ENCODE measurements at places on chromosomes 12 and 14.
A peak's percentile ranks its signal among the peaks of the same experiment; 100 is the strongest.

- no peak for DNase-seq
These were observed at the start of gene KRT78 for GRCh38 chr12:52848661-52849255. Gene KRT78 (minus strand): TSS chr12:52848994. CDS start chr12:52848930, 64 bp downstream.

GRCh38 chr12:88251798-88252197 lies 109.7 kb downstream of the TMTC3 start:
- DNase-seq: no peak

DNA sequence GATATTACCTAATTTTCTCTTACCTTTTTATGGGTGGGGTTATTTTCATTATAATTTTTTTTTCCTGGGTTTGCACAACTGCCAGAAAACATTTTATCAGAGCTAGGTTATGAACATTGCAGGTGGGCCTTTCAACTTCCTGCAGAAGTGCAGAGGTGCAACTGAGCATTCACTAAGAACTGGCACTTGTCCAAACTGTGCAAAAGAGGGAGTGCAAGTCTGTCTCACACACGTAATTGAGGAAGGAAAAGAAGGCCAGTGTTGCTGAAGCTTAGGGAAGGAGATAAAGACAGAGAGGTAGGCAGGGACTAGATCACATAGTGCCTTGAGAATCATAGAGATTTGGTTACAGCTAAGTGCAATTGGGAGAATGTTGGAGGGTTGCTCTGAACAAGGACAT lies 14.1 kb upstream of the AMN1 start:
- no peak for DNase-seq

- DNase-seq: no peak
These were observed 30.5 kb upstream of the GPATCH2L start for GRCh38 chr14:76121089-76121748.

- DNase-seq: no peak
These were observed 16.4 kb downstream of the ZNF410 start for GRCh38 chr14:73903028-73903427.

- no peak for DNase-seq
These were observed 28.1 kb downstream of the TNFAIP2 start for GRCh38 chr14:103151270-103151945.

DNA sequence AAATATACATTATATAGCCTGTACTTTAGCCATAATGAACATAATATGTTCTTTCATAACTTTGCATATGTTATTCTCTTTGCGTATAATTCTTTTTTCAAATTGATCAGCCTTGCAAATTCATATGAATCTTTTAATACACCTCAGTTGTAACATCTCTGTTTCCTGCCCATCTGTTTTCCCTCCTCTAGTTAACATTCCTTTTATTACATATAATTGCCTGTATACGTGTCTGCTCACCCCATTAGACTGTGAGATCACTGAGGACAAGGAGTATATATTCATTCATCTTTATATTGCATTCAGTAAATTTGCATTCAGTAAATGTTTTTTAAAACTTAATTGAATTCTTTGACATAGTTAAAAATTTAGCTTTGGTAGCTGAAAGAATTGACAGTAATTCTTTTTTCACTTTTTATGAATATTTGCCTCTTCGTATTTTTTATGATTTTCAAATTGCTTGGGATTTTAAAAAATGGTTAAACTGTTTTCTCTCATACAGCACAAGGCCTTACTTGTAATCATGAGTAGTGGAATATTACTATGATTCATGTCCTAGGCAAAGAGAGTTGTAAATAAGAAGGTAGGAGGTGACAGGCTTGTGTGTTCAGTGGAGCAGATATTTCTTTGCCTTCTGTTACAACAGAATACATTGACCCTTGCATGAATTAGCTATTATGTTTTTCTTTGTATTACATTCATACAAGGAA lies 32.8 kb upstream of the KLHL42 start:
- DNase-seq: peak; percentile 10

GRCh38 chr14:46686652-46687051 lies 35.1 kb upstream of the RPL10L start:
- DNase-seq: no peak

DNA sequence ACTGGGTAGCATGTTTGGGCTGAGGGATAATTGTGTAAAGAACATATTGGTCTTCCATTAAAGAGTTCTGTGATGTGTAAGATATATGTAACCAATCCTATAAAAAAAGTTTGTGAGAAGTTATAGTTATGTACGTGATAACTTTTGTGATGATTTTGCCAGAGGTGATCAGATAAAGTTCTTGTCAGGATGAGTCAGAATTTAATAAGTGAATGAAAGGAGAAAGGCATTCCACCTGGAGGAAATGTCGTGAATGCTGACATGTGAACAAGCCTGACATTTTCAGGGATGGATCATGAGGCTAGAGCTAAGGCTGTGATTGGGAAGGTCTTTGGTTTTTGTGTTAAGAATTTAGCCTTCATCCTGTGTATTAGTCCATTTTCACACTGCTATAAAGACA lies 241.5 kb downstream of the SNAPC1 start:
- DNase-seq: no peak

GRCh38 chr12:132546647-132547046 lies 56.7 kb downstream of the FBRSL1 start:
- DNase-seq: no peak

- DNase-seq: no peak
These were observed 59.0 kb downstream of the CLMN start for GRCh38 chr14:95260537-95261361.

DNA sequence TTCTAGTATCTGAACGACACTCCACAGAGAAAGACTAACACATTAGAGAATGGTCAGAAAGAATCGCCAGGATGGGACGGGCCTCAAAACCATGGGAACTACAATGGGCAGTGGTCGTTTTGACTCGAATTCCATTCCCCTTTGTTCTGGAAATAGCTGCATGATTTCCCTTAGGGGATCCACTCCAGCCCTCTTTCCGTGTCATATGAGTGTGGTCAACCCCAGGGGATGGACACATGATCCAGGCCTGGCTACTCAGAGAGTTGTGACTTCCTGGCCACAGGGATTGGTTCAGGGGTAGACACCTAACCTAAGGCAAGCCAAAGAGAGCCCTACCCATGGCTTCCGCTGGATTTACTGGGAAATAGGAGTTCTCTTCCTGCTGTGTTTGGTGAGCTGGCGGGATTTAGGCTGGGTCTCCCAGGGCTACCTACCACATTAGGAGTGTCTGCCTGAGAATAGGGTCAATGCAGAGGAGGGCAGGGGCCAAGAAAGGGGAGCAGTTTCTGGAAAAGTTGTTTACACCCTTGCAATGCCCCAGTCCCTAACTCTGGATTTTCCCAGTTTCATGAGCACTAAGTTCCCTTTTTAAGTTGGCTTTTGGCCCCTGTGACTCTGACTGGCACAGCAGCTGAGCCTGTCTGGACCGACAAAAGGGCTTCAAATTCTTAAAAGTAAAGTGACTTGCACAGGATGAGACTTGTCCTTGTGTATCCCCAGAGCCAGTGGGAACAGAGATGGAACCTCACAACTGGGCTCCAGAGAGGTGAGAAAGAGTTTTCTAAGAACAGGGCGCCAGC lies 28.1 kb upstream of the GPATCH2L start:
- DNase-seq: no peak

DNA sequence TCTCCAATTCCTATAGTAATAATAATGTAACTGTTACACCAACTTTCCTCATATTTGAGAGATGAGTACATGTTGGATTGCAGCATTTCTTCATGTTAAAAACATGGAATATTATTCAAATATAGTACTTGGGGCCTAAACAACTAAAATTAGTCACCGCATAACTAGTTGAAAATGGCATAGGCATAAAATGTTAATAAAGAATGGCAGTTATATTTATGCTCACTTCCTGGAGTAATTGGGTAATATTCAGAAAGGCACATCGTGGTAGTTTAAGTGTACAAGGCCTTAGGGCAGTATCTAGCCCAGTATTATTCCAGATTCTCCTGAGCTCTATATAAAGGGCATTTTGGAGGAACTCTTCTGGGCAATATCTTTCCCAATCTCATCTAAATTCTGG lies 46.0 kb downstream of the ERGIC2 start:
- no peak for DNase-seq

- no peak for DNase-seq
These were observed 37.0 kb downstream of the FIGNL2 start for GRCh38 chr12:51811203-51812202.

- peak; percentile 39 for DNase-seq
These were observed 39.0 kb downstream of the CKB start for GRCh38 chr14:103483600-103483999.

Data from AG08396 (cell line).